ENCODE measurements at places on chromosomes 16 and 17.

DNA sequence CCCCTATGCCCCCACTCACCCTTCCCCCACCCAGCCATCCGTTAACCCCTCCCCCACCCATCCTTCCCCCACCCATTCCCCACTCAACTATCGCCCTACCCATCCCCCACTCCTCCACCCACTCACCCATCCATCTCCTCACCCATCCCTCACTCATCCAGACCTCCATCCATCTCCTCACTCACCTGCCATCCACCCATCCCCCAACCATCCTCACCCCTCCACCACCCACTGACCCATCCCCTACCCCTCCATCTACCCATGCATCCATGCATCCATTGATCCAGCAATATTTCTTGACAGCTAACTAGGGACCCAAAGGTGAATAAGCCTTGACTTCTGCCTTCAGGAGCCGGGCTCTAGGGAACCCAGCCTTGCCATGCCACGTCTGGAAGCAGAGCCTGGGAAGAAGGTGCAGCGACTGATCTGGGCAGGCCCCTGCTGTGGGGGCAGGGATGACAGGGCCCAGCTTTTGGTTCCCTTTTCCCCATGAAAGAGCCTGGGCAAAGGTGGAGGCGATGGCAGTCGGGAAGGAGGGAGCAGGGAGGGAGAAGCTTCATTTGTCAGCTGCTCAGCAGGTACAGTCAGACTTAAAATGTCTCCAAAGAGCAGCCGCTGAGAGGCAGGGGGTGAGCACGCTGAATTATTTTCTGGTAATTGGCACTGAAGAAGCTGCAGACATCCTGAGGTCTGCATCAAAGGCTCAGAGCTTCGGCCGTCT, 23.1 kb upstream of the DOC2B start:
- DNase-seq, result no peak

DNA sequence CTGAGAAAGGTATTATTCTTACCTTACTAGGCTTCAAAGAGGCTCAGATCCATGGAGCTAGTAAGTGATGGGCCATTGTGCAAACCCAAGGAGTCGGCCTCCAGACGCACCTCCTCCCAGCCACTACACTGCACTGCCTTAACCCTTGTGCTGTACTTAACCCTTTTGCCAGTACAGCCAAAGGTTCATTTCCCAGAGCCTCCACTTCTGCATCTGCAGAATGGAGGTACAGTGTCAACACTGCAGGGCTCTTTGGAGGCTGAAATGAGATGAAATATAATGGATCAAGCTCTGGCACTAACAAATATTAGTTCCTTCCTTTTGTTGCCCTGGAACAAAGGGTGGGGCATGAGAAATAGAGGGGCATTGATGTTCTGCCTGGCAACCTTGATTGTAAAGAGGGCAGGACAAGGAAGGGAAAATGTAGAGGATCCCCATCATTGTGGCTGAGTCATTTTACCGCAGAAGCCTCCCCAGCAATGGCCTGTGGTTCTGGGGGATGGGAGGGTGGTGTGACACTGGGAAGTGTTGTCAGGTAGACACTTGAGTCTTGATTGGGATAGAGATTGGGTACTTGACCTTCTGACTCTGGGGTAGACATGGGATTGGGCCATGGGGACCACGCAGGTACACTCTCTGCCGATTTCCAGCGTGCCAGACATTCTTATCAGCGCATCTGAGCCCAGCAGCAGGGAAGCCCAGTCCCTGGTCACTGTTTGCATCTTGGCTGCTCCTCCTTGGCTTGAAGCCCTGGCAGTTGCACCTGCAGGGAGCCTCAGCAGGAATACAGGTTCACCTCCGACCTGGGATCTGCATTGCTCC, 84.0 kb downstream of the MSI2 start:
- DNase-seq, result no peak

DNA sequence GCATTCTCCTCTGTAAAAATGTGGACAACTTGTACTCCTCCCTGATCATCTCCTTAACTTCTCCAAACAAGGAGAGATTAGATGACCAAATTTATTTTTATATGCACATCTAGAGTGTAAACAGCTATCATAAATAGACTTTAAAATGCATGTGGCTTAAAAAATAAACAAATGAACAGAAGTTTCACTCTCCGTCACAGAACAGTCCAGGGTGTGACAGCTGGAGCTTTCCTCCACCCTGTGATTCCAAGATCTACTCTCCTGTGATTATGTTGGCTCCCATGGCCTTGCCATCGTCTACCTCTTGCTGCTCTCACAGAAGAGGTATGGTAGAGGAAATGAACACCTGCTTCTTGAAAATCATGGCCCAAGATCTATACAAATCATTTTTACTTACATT, 560.2 kb downstream of the TOX3 start:
- no peak for DNase-seq

DNA sequence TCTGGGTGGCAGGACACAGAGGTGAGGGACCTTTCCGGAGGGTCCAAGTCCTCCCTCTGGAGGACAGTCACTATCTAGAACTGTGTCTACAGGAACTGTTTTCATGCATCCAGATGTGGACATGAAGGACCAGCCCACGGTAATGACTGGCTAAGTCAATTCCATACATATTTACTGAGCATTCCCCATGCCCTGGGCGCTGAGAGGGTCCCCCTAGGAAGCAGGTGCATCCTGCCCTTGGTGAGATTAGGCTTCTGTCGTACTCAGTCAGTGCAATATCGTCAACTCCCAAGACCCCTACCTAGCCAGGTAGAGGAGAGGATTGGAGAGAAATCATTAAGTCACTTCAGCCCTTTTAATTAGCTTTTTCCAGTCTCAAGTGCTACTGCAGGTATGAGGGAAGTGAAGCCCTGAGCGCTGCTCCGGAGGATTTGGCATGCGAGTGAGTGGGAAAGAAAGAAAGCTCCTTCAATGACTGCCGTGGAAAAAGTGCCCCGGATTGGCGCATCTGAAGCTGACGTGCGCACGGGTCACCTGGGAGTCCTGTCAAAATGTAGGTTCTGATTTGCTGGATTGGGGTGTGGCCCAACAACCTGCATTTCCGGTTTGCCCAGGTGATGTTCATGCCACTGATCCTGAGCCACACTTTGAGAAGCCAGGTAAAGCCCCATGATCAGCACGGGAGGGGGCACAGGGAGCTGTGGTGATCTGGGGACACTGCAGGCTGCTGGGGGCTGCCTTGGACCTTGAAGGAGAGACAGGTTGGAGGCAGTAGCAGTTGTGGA, 367.4 kb upstream of the TNRC6C start:
- DNase-seq, result no peak

DNA sequence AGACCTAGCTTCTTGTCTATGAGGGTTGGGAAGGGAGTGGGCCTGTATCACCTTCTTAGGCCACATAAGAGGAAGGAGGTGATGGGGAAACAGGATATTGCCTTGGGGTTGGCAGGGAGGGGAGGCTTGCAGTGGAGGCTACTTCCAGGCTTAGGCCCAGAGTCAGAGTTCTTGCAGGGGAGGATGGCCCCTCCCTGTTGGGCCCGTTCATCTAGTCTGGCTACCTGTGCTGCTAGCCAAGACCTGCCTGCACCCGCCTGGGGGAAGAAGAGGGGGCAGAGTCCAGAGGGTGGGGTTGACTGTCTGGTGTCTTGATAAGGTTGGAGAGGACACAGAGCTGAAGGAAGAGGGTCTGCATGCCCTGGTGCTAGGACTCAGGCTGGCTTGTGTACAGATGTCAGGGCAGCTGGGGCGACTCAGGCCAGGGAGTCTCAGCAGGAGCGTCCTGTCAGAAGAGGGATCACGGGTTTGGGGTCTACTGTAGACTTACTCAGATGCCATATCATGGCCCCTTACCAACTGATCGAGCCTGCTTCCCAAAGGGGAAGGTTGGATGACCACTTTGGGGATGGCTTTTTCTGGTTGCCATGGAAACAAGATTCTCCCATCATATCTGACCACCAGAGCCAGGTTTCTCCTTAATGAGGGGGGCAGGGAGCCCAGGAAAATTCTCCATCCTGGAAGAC, 5.3 kb downstream of the KDM6B start:
- DNase-seq, result peak; percentile 87

GRCh38 chr16:27625050-27625697, 75.2 kb downstream of the KATNIP start:
- no peak for DNase-seq

- DNase-seq, result no peak
These were observed 197.6 kb downstream of the MSI2 start for GRCh38 chr17:57453841-57454425.

GRCh38 chr17:47728214-47728877, 4.7 kb upstream of the TBX21 start:
- DNase-seq, result no peak

DNA sequence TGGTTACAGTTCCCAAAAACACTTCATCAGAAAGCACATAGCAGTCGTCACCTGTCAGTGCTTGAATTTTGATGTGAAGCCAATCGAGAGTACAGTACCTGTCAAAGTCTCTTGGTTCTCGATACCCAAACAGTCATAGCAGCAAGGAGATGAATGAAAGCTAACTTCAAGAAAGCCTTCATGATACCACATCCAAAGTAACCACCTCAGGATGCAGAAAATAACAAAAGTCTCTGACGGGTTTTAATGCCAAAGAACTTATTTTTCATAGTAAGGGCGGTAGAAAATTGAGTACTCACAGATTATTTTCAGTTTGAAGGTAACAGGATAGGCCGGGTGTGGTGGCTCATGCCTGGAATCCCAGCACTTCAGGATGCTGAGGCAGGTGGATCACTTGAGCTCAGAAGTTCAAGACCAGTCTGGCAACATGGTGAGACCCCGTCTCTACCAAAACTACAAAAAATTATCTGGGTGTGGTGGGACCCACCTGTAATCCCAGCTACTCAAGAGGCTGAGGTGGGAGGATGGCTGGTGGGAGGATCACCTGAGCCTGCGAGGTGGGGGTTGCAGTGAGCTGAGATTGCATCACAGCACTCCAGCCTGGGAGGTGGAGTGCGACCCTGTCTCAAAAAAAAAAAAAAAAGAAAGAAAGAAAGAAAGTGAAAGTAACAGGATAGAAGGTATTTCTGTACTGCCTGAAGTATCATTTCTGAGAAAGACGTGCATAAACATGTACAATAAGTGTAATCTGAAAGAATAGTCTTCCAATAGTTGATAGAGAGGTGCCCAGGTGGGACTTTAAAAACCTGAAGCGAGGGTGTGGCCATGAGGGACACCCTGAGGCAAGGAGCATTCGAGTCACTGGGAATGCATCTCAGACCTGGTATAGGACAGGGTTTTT, 15.4 kb downstream of the MFSD11 start:
- DNase-seq, result no peak

GRCh38 chr16:66477028-66477515, 50.0 kb downstream of the BEAN1 start:
- DNase-seq, result no peak

- no peak for DNase-seq
These were observed 9.7 kb downstream of the CSF3 start for GRCh38 chr17:40024901-40025300.

DNA sequence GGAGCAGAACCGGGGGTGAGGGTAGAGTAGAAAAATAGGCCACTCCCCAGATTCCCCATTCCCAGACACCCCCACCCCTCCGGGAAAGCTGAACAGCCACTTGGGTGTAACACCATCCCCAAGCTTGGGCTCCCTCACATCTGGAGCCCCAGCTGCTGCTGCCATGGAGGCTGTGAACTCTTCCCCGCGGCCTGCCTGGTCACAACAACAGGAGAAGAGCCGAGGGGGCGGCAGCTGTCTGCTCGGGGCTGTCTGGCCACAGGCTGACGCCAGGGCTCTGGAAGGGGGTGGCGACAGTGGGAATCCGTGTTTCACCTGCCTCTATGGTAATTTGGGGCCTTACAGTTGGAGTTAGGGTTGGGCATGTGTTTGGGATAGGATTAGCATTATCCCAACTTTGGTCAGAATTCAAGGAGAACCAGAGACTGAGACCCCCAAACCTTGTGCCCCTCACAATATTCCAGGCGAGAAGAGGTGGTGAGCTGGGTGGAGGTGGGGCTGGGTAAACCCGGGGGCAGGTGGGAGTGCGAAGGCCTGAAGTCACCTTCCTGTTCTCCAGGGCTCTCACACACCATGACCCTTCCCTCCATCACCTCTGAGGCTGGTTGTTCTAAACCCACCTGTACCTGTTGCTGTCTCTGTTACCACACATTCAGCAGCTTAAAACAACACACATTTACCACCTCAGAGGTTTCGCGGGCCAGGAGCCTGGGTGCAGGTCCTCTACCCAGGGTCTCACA, 29.7 kb upstream of the NXPH3 start:
- no peak for DNase-seq

DNA sequence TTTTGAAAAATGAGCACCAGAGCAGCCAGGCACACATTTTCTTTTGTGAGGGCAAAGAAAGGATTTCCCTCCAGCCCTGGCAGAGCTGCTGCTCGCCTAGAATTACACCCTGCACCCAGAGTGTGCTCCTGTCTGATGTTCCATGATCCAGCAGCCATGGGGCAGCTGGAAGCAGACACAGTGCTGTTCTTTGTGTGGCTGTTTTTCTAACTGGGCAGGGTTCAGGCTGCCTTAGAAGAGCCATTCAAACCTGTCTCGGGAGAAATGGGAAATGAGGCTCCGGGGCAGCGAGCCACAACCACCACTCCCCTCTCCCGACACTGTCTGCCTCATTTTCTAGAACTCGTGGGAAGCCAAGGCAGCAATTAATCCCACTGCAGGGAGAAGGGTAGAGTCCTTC, 28.9 kb downstream of the LITAF start:
- no peak for DNase-seq

- peak; percentile 5 for DNase-seq
These were observed 51.7 kb downstream of the GAN start for GRCh38 chr16:81366316-81366932.

- no peak for DNase-seq
These were observed 20.3 kb upstream of the CALB2 start for GRCh38 chr16:71338193-71338592.

DNA sequence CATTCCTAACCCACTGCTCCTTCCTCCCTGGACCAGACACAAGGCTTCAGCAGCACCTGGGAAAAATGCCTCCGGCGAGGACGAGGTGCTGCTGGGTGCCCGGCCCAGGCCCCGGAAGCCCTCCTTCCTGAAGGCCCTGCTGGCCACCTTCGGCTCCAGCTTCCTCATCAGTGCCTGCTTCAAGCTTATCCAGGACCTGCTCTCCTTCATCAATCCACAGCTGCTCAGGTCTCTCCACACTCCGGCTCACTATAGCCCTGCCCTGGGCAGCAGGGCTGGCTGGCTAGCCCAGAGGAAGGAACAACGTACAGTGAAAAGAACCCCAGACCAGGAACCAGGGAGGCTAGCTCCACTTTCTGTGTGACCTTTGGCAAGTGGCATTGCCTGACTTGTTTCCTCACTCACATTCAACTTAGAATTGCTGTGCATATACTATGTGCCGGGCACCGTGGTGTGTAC, 26.2 kb downstream of the ABCC3 start:
- DNase-seq, result no peak

GRCh38 chr16:15620611-15621195, 22.3 kb downstream of the MARF1 start:
- no peak for DNase-seq

DNA sequence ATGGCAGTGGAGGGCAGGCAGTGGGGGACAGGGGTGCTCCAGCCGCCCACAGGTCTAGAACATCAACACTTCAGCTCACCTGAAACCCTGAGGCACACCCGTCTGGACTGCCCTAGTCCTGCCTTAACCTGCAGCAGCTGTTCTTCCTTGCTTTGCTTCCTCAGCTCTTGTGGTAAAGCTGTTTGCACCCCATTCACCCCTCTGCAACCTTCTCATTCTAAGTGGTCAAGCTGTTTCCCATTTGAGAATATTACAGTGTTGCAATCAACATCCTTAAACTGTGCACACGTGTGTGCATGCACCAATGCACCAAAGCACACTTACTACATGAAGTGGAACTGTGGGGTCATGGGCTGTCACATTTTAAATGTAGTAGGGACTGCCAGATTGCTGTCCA, 32.4 kb downstream of the SCNN1B start:
- DNase-seq, result no peak

Data from HL-60 (cell line).